CD4-positive, alpha-beta T cell treated with Interleukin-17A for 1 hour (primary cell): ENCODE measurements at places on chromosomes 1 and 21.

DNA sequence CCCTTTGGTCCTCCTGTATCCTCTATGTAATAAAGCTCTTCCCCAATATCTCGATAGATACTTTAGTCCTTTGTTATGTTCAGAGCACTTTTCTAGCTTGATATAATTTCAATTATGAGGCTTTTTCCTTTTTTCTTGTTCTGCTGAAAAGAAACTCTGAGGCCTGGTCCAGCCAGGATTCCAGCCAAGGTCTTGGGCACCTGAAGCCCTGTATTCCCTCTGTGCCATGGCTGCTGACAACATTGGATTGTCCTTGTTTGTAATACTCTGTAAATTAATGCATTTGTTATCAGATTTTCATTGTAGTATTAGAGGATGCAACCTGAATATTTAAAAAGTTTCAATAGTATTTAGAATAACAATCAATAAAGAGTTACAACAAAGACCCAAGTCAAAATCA, 67.9 kb upstream of the ADAMTS5 start:
- DNase-seq = no peak

- DNase-seq = no peak
These were observed 121.1 kb downstream of the SIK1 start for GRCh38 chr21:43305811-43306311.

DNA sequence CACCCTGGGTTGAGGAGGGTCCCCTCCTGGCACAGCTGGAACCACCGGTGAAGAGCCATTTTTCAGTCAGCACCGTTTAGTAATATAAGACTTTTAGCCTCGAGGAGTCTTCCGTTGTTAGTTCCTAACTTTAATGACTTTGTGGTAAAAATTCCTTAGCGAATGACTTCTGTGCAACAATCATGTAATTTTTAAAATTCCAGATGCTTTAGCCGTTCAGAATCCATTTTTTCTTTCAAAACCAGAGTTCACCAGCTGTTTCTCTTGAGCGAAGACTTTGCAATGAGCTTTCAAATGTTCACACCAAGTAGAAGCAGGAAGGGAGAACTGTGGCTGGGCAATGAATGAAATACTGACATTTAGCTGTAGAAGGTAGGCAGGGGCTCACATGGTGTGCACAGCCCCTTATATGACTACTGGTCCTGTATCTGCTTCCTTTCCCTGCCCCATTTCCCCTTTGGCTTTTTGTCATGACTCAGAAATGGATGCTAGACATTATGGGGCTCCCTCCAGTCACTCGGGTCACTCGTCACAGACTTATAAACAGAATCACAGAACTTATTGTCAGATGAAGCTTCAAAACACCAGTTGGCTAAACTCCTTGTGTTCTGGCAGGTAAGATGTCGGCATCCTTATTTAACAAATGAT, 4.1 kb downstream of the DISC1 start:
- DNase-seq = no peak

- no peak for DNase-seq
These were observed 22.9 kb downstream of the HTR1D start for GRCh38 chr1:23194119-23194984.

DNA sequence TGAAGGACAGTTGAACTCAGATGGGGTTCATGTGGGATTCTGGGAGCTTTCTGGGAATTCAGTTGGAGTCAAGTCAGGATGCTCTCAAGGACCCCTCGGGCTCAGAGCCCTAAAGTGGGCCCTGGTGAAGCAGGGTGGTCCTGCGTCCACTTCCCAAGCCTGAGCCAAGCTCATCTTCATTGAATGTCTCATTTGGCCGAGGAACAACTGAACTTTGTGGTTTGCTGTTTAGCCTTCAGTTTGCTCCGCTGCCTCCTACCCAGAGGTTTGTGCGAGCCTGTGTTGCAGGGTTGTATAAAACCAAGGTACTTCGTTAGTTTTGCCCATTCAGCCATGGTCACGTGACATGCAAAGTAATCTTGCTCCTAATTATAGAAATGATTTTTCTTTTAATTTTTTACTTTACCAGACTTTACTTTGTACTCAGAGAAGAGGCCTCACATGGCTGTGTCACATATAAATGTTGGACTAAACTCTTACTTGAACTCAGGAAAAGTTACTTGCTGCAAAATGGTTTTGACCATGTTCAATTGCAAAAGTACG, 49.7 kb downstream of the B3GALT5 start:
- no peak for DNase-seq

DNA sequence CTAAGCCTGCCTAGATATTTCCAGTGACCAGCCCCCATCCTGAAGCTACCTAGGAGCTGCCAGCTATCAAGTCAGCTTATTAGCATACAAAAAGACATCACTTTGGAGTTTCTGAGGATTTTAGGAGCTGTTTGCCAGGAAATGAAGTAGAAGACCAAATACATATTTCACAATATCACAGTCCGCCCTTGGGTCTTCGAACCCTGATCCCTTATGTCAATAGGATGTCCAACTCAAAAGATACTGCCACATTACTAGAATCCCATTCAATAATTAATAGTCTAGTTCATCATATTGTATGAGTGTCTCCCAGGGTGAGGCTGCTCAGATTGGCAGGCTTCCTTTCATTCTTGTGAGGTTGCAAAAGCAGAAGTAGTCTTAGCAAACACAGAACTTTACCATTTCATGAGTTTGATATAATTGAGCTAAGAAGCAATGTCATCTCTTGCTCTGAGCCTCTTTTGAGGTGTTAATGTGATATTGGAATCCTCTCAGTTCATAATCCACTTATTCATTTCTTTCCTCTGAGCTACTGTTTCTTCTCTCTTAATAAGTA, 13.6 kb downstream of the IPO9 start:
- no peak for DNase-seq

- no peak for DNase-seq
These were observed 58.9 kb upstream of the KIF26B start for GRCh38 chr1:245095903-245096302.

GRCh38 chr1:178642282-178642681, 82.8 kb upstream of the RALGPS2 start:
- no peak for DNase-seq

DNA sequence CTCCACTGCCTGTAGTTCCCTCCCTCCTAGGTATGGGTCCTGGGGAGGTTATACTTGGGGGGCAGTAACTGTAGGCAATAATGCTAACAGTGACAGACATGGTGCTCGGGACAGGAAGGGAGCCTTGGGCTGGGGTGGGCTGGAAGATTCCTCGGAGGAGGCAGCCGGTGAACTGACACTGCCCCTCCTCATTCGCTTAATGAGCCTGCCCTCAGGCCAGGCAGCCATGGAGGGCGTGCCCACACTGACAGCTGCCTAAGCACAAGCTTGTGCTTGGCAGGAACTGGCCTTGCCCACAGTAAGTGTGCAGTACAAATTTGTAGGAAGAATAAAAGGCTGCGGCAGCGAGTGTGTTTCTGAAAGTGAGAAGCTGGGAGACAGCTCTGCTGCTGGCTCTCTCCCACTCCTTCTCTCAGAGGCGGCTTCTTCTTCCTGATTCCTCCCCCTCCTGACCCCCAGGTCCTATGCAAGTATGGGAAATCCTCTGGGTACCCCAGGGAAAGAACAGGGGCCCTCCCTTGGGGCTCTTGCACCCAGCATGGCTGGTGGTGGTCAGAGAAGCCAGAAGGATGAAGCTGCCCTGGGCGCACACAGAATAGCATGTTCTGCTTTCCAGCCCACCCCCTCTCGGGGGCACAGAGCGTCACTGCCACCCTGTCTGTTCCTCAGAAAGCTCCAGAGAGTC, 23.6 kb downstream of the OPTC start:
- no peak for DNase-seq

DNA sequence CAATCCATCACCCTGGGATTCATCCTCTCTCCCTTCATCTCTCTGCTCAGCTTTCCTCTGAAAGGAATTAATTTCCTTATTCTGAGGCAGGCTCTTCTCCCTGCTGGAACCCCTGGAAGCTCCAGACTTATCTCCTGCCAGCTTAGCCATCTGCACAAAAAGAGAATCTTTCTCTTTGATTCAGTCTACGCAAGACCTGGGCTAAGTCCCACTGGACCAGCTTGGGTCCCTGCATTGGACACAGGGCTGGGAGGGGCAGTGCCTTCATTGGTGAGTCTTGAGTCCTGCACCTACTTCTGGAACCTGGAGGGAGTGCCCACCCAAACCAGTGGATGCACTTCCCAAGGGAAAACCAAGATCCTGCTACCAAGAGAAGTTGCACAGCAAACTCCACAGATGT, 271.7 kb upstream of the CSF3R start:
- DNase-seq = no peak

DNA sequence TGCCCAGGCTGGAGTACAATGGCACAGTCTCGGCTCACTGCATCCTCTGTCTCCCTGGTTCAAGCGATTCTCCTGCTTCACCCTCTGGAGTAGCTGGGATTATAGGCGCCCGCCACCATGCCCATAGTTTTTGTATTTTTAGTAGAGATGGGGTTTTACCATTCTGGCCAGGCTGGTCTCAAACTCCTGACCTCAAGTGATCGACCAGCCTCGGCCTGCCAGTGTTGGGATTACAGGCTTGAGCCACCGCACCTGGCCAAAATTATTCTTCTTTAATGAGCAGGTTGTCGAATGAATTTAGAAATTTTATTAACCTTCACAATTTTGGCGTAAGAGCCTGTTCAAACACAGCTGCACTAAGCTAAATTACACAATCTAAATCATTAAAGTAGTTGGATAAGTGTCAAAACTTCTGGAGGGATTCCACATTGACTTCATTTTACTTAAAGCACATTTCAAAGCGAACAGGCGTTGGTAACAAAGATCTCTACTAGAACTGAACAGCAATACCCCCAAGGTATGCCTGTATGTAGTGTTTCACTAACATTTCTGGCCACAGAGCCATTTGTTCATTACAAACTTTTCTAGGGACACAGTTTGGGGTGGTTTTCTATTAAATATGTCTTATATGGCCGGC, 5.2 kb upstream of the CTH start:
- no peak for DNase-seq

DNA sequence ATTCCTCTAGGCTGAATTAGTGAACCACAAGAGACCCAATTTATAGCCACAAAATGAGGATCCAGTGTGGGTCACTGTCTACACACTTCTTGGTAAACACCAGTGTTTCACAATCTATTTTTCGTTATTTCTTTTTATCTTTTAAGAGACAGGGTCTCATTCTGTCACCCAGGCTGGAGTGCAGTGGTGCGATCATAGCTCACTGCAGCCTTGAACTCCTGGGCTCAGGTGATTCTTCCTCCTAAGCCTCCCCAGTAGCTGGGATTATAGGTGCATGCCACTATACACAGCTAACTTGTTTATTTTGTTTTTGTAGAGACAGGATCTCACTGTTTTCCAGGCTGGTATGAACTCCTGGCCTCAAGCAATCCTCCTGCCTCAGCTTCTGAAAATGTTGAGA, 29.3 kb upstream of the SLC45A3 start:
- DNase-seq = no peak

- no peak for DNase-seq
These were observed 255.9 kb downstream of the LMO4 start for GRCh38 chr1:87584586-87584985.

DNA sequence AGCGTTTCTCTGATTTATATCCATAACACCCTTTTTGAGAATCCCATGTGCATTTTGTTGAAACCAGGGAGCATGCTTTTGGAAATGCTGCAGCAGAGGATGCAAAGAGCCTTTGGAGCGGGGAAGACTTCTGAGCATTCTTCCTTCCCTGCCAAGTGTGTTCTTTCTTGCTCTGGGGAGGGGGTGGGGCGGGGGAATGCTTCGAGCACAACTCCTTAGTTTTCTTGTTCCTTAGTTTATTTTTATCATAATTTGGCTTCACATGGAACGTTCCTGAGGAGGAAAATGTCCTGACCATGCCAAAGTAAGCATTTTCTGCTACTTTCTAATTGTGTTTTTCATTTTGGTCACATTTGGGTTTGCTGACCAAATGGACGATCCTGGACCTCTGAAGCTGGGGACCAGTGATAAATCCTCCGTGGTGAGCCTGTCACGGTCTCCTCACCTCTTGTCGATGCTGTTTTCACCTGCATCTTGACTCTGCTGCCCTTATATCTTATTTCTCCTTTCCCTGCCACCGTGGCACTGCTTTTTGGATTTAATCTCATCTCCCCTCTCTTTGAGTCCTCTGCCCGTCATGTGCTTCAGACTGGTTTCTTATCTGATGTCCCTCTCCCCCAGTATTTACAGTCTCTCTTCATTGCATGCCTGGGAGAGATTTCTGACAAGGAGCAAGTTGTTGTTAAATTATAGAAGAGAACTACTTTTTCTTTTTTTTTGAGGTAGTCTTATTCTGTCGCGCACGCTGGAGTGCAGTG, 2.4 kb downstream of the CTPS1 start:
- no peak for DNase-seq

DNA sequence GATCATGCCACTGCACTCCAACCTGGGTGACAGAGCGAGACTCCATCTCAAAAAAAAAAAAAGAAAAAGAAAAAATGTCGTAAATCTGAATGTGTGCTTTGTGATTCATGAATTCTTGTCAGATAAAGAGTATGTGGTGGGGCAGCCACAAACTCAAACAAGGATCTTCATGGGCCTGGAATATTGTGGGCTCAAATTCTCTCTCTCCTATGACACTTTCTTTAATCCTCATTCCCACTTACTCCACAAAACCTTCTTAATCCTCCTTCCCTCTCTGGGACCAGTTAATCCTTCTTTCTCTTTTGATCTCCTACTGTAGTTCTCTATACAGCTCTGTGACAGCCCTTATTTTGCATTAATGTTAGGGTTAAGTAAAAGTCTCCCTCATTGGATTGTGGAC, 112.3 kb downstream of the AK5 start:
- no peak for DNase-seq

DNA sequence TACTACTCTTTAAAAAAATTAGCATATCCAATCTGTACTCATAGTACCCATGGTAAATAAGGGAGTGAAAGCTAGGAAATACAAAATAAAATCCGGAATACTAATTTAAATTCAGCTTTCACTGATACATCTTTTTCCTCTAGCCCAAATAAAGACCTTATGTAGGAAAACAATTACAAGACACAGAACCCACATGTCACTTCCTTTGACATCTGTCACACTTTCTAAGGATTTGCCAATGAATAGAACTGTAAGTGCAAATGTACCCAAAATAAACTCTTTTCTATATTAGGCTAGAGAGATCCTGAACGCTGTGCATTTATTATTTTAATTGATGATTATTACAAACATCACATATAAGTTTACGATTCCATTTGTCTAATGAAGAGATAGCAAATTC, 393.0 kb downstream of the LRRIQ3 start:
- DNase-seq = no peak

- no peak for DNase-seq
These were observed 374 bp downstream of the MAB21L3 start for GRCh38 chr1:116111524-116112021.

GRCh38 chr1:39996396-39997004, 41.6 kb downstream of the MFSD2A start:
- DNase-seq = no peak

GRCh38 chr1:216599851-216600250, 123.4 kb downstream of the ESRRG start:
- no peak for DNase-seq
